Endodermal cell (in vitro differentiated cells): ENCODE measurements at places on chromosomes 2 and 18. TPM values are rescaled to one million over a fixed set of nuclear protein-coding genes. Genes with fewer than 3 reads are reported as not detected.

AGBL5 gene
- 56.9 TPM in 2 replicates for total RNA-seq

DNA sequence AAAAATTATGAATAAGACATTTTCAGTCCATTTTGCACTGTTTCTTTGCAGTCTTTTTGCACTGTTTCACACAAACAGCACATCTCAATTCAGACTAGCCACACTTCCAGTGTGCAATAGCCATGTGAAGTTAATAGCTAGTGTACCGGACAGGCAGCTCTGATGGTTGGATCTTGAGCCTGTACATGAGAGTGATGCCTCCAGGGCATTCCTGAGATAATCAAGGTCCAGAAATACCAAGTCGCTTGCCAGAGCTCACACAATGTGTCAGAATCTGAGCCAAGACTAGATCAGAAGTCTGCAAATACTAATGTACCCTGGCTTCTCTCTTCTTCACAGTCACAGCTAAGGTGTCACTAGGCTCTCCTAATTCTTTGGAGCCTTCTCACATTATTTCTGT is 180.2 kb downstream of the OSR1 start:
- no peak overlapping the region for H3K27ac ChIP-seq
- H3K4me3 ChIP-seq, result no peak overlapping the region
- H3K27me3 ChIP-seq, result no peaks in the 10 kb centered on the region

DNA sequence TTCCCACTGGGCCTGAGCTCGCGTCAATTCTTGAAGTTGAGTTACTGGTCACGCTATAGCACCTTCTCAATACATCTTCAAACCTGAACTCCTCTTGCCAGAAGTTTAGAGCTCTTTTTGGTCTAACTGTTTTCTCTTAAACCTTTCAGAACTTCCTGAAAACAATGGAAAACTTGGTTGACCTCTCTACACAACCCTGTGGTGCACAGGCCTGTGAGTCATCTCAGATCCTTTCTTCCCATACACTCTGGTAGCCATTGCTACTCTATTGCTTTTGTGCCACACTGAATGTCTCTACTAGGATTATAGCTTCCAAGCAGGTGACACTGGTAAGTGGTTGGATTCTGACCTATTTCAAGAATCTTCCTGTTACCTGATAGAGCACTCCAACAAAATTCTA is 321.5 kb upstream of the FSIP2 start:
- H3K4me3 ChIP-seq, result no peak overlapping the region
- H3K27me3 ChIP-seq, result no peaks in the 10 kb centered on the region
- no peaks in the 10 kb centered on the region for H3K4me1 ChIP-seq
- no peak overlapping the region for H3K27ac ChIP-seq

DNA sequence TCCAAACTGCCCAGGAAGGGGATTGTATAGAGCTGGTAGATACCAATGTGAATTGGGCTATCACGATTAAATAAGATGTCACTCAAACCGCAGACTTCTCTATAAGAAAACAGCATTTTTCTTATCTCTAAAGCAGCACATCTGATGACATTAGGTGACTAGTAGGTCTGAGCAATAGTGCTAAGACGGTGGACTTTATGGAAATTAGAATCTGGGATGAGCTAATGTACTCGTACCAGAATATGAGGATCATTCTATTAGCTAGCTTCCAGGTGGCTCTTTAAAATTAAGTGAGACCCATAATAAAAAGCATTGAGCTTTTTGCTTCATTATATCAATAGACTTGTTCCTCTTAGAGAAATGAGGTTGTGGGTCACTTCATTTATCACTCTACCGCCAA is 130.0 kb upstream of the MC4R start:
- DNase-seq, result no peak
- no peak overlapping the region for H3K4me3 ChIP-seq
- H3K27me3 ChIP-seq, result no peaks in the 10 kb centered on the region
- H3K4me1 ChIP-seq, result no peaks in the 10 kb centered on the region
- no peaks in the 10 kb centered on the region for H3K36me3 ChIP-seq
- H3K27ac ChIP-seq, result no peak overlapping the region

- peaks cover 12% of the 10 kb centered on the region for H3K36me3 ChIP-seq
- H3K27me3 ChIP-seq, result peaks cover 3% of the 10 kb centered on the region
- H3K4me3 ChIP-seq, result peak overlapping the region; percentile 88
- H3K27ac ChIP-seq, result peak overlapping the region; percentile 98
- H3K4me1 ChIP-seq, result no peaks in the 10 kb centered on the region
Measured at GRCh38 chr2:135742325-135742757, 686 bp downstream of the UBXN4 start.

DNA sequence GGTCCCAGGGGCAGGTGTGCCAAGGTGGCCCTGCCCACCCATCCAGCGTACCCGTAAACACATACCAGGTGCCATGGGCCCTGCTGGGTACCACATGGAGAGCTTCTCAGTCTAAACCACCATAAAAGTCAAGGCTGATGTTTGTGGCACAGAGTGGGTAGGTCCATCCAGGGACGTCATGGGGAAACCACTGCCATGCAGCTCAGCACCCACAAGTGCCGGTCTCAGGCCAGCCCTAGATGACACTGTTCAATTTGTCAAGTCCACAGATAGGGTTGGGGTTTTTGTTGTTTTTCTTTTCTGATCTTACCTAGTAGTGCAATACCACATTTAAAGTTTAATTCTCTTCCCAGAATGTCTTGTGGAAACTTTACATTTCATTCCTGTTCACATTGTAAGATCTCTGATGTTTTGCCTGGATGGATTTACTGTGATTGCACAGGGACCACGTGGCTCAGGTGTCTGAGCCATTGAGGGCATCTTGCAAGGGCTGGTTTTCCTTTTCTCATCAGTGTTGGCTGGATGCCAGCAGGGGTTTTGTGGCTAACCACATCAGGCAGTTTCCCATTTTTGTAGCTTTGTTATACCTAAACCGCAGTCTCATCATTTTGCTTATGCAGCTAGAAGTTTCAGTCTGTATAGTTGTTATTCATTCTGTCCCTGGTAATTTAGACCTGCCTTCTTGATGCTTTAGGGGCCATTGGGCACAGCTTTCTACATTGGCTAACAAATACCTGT is 64.7 kb downstream of the STK25 start:
- no peaks in the 10 kb centered on the region for H3K4me1 ChIP-seq
- H3K27me3 ChIP-seq, result no peaks in the 10 kb centered on the region
- no peak overlapping the region for H3K27ac ChIP-seq
- peaks cover 61% of the 10 kb centered on the region for H3K36me3 ChIP-seq
- no peak for DNase-seq
- no peak overlapping the region for H3K4me3 ChIP-seq

- no peaks in the 10 kb centered on the region for H3K4me1 ChIP-seq
- no peak overlapping the region for H3K4me3 ChIP-seq
- no peaks in the 10 kb centered on the region for H3K36me3 ChIP-seq
- DNase-seq, result no peak
Measured at GRCh38 chr2:195574312-195574711, 82.7 kb upstream of the SLC39A10 start.

DNA sequence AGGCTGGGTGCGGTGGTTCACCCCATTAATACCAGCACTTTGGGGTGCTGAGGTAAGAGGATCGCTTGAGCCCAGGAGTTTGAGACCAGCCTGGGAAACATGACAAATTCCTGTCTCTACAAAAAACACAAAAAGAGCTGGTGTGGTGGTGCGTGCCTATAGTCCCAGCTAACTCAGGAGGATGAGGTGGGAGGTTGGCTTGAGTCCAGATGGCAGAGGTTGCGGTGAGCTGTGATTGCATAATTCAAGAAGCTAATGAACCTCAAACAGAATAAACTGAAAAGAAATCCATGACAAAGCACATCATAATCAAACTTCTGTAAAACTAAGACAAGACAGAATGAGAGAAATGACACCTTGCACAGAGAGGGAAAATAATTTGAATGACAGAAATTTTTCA is 54.8 kb downstream of the SEMA4F start:
- no peaks in the 10 kb centered on the region for H3K4me1 ChIP-seq
- no peaks in the 10 kb centered on the region for H3K36me3 ChIP-seq
- H3K27ac ChIP-seq, result no peak overlapping the region
- no peak overlapping the region for H3K4me3 ChIP-seq
- DNase-seq, result no peak

C2orf72 gene
- 1.3 and 1.8 TPM in 2 replicates for total RNA-seq
